GM18507 (cell line): ENCODE measurements at places on chromosomes 13 and 19.

DNA sequence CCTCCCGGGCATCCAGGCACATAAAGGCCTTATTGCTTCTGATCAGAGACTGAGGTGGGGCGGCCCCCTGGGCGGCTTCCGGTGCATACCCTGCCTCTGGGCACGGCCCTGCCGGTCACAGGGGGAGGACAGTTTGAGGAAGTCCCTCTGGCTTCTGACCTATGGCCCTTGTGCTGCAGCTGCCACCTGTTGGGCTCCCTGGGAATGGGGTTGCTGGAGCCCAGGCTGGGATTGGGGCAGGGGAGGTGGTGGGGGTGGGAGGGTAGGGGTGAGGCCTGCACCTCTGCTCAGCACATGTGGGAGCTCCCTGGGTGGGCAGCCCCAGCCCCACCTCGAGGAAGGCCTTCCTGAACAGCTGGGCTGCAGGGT, 10.7 kb downstream of the ANO8 start:
- DNase-seq = no peak

DNA sequence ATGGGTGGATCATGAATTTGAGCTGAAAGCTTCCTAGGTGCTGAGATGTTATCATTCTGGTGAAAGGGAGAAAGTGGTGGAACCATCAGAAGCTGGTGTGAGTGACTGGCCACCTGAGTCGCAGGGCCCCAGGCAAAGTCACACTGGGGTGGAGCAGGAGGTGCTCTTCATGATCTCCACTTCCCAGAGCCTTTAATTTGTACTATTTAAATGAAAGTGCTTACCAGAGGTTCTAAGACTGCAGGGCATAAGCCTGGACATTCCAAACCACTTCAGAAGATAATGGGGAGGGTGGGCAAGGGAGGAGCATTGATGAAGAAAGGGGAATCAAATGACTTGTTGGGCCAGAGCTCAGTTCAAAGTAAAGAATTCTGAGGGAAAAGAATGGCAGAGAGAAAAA, 156.1 kb downstream of the RGCC start:
- no peak for DNase-seq

GRCh38 chr13:27139565-27139964, 32.0 kb downstream of the USP12 start:
- no peak for DNase-seq

DNA sequence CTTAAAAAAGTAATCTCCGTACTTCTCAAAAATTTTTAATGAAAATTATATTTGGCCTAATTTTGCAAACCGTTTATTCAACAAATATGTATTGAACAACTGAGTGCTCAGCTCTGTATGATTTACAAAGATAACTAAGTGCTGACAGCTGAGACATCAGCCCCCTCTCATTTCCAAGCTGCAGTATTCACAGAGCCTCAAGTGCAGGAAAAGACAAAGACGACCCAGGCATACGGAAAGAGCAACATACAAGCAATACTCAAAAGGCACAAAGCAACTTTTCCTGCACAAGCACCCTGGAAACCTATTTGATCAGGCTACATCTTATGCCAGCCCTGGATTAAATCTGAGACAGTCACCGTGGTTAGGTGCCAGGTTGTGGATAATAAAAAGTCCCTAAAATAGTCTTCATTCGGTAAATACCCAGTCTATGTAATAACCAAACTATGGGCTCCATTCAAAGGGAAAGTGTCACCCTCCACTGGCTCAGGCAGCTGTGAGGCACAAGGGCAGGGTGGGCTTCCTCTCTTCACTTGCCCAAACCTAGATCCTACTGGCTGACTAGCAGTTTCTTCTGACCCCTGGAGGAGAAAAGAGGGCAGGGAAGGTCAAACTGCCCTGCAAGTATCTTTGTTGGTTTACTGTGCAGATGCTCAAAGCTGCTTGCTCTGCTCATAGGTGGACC, 65.5 kb downstream of the TBC1D4 start:
- no peak for DNase-seq

DNA sequence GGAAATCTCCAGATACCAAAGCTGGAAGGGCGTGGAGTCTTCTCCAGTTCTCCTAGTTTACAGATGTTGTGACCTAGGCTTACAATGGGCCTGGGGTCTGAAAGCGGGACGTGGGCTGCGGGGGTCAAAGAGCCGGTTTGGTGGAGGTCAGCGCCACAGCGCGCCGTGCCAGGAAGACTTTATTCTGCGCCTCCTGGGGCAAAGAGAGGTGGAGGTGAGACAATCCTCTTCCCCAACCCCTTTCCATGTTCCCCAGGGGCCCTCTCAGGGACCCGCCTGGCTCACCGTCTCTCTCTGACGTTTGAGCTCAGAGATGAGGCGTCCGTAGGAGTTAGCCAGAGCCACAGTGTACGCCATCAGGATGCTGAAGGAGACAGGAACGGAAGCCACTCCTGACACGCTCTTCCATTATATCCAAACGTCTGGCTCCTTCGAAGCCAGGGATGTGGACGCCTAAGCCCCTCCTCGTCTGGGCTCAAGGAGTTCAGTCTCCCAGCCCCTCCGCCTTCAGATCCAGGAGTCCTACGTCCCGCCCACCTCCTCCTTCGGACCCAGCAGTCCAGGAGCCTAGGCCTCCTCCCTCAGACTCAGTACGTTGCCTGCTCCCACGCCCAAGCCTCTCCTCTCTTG, 776 bp upstream of the LENG1 start:
- DNase-seq = no peak

DNA sequence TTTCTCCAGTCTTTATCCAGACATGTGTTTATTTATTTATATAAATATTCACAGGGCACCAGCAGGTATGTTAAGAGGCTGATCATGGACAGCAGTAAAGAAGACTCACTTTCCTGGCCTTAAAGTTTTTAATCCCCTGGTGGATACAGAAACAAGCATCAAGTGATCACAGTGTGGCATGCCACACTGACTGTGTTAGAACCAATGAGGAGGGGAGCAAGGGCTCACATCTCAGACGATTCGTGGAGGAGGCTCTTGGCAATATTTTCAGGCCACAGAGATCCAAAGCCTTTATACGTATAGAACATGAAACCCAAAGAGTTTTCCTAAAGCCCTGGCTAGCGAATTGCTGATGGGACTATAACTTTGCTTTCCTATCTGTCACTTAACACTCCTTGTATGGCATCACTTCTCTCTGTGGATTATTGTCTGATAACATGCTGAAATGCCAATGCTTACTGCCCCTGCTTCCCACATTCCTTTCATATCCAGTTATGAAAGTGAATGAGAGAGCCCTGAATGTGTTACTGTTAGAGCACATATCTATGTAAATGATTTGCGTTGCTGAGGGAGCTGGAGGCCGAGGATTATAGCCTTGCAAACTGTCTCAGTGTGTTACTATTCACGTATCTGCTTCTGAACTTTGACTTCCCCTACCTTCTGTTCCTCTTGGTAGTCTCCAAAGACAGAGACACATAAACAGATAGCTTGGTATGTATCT, 37.6 kb downstream of the POLR1D start:
- DNase-seq = no peak

- no peak for DNase-seq
Measured at GRCh38 chr19:10861103-10861651, 10.2 kb upstream of the CARM1 start.

- no peak for DNase-seq
Measured at GRCh38 chr13:104594806-104595205, 1528.6 kb upstream of the SLC10A2 start.

DNA sequence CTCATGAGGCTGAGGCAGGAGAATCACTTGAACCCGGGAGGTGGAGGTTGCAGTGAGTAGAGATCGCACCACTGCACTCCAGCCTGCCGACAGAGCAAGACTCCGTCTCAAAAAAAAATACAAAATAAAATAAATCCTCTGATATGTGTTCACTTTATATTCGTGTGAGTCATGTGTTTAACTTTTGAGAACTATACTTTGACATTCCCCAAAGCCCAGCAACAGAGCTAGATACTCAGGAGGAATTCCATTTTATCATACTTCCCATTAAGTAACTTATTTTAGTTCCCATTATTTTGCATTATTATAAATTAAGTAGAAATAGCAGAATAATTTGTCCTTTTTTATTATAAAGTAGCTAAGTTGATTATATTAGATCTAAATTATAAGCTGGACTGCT, 3.3 kb upstream of the CHAMP1 start:
- DNase-seq = no peak

DNA sequence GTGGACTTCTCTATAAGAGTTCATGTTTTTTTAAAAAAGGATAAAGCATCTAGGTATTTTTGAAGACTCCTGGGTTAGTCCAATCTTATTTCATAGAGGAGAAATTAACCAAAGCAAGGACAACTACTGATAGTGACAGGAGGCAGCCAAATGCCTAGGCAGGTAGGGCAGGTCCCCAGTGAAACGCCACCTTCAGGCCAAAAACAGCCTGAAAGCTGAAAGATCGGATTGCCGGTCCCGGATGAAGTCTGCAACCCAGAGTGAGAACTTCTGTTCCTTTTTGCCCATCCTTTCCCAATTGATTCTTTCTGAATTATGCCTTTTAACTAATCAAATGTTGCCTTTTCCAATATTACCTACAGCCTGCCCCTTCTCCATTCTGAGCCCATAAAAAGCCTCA, 6.1 kb upstream of the GGACT start:
- no peak for DNase-seq

DNA sequence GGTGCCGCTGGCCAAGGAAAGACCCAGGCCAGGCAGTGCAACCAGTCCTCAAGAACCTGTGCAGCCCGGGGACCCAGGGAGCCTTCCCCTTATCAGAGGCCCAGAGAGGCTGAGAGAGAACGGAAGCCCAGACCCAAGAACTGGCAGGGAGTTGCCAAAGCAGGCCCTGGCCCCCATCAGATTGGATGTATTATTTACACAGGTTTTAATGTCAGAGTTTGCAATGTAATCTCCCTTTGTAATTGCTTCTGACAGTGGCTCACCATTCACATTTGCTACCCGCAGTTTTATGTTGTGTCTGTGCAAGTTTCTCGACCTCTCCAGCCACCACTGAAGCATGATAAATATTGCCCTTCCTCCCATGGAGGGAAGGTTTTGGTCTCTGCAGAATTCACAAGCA, 660.9 kb downstream of the LIG4 start:
- no peak for DNase-seq

DNA sequence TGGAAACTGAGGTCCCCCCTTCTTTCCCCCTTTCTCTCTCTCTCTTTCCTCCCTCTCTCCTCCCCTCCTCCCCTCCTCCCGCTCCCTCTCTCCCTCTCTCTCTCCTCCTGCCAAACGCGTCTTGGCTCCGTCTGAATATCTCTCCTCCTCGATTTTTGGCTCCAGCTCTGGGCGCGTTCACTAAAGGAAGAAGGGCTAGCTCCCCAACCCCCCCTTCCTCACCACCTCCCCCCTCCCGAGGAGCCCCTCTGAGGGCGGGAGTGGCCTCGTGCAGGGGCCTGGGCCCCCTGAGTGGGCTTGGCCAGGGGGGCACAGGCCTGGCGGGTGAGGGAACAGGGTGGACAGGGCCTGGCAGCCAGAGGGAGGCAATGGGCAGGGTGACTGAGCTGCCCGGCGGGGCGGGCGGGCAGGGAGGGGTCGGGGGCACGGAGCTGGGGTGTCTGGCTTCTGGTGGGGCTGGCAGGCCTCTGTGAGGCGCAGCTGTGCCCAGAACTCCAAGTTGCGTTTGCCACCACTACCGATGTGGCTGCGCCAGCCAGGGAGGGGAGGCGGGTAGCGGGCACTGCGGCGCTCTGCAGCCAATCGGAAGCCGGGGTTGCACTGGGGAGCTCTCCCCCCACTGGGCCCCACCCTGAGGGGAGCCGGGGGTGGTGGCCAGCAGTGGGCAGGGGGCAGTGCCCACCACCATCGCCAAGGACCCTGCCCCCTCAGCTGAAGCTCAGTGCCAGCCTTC, 7.1 kb downstream of the NFIX start:
- DNase-seq = no peak

DNA sequence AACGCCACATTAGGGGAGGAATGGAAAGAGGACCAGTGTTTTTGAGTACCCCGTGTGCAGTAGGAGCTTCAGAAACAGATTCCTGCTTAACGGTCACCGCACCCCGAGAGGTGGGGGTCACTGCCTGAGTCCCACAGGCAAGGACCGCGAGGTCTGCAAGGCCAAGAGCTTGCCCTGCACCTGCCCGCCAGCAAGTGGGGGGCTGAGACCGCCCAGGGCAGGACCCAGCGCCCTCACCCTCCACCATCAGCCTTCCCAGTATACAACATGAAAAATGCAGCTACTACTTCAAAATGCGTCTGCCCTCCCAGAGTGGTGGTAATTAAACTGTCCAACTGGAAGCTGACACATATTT, 44.9 kb downstream of the COL4A1 start:
- no peak for DNase-seq

DNA sequence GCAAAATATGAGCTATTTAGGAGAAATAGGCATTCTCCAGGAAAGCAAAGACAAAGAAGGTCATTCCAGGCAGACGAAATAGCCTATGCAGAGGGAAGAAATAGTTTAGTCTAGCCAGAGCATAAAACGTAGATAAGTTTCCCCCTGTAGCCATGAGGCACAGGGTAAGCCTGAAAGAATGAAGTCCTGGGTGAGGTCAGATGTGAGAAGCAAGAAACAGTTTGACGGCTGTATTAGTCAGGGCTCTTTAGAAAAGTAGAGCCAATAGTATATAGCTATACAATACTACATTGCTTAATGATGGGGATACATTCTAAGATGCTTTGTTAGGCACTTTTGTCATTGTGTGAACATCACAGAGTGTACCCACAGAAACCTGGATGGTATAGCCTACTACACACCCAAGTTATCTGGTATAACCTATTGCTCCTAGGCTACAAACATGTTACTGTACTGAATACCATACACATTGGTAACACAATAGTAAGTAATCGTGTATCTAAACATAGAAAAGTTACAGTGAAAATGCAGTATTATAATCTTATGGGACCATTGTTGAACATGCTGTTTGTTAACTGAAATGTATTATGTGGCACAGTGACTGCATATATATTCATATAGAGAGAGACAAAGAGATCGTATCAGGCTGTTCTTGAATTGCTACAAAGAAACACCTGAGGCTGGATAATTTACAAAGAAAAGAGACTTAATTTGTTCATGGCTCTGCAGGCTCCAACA, 59.3 kb upstream of the WDFY2 start:
- no peak for DNase-seq

GRCh38 chr13:85597790-85598500, 201.3 kb downstream of the SLITRK6 start:
- no peak for DNase-seq

DNA sequence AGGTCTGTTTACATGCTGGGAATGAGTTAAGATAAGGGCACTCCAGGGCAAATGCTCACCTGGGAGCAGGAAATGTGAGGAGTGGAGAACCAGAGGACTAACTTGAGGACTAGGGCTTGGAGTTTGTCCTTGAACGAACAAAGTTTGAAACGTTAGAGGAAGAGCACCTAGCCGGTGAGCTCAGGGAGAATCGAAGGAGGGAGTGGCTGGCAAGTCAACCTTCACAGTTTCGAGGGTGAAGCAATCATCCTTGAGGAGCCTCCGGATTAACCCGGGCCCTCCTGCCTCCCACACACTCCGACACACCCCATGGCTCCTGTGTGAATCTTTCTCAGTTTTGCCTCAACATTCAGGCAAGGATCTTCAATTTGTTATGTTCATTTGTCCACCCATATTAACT, 58.6 kb downstream of the LMO7 start:
- no peak for DNase-seq
